ENCODE measurements at places on chromosomes 7 and 10. TPM values are rescaled to one million over a fixed set of nuclear protein-coding genes. Genes with fewer than 3 reads are reported as not detected.

GRCh38 chr7:82548141-82548688 is 104.6 kb upstream of the CACNA2D1 start:
- no peak for DNase-seq

GRCh38 chr7:105677817-105678573 is 96.7 kb upstream of the EFCAB10 start:
- no peak for DNase-seq

DNA sequence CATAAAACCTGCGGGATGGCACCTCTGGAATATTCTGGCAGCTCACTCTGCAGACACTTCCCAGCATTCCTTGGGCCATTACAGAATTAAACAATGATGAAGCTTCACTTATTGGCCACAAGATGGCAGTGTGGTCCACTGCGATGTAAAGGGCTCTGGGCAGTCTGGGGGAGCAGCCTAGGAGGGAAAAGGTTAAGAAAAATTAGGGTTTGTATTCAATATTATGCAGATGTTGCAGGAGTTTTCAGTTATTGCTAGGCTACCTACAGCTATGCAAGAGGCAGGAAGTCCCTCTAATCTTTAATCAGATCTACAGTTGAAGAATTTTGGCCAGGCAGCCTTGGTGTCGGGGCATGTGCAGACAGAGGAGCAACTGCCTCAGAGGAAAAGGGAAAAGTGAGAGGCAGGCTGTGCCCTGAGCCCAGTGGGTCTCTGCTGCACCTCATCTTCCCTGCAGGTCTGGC is 233.2 kb upstream of the PRSS1 start:
- DNase-seq: no peak

GRCh38 chr7:8263048-8263447 is 1.1 kb upstream of the ICA1 start:
- no peak for DNase-seq

DNA sequence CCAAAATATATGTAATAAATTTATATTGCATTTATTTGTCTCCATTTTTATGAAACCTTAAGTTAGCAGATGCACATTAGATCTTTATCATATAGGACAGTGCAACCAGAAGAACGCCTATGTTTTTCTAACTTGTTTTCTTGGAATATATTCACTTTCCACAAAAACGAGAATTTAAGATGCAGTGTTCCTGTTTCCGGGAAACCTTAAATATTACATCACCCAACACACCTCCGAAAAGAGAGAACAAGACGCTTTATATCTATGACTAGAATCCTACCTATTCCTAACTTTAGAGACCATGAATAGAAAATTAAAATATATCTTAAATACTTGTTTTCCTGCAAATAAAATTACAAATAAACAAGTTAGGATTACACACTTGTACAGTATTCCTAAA is 1.9 kb downstream of the EZH2 start:
- DNase-seq: no peak

DNA sequence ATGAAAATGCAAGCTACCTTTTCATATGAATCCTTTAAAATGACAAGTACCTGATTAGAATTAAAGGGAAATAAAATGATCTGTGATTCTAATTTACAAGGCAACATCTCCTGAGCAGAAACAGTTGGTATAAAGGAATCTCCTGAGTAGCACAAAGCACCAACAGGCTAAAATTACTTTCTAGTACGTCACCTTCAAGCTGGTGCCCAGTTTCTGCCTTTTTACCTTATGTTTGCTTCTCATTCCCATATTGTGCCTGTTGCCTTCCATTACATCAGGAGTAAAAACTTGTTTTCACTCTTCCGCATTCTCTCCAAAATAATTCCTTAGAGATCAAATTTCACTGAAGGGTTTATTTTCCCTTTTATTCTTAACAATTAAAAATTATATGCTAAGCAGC is 587.1 kb upstream of the KCND2 start:
- DNase-seq: no peak

DNA sequence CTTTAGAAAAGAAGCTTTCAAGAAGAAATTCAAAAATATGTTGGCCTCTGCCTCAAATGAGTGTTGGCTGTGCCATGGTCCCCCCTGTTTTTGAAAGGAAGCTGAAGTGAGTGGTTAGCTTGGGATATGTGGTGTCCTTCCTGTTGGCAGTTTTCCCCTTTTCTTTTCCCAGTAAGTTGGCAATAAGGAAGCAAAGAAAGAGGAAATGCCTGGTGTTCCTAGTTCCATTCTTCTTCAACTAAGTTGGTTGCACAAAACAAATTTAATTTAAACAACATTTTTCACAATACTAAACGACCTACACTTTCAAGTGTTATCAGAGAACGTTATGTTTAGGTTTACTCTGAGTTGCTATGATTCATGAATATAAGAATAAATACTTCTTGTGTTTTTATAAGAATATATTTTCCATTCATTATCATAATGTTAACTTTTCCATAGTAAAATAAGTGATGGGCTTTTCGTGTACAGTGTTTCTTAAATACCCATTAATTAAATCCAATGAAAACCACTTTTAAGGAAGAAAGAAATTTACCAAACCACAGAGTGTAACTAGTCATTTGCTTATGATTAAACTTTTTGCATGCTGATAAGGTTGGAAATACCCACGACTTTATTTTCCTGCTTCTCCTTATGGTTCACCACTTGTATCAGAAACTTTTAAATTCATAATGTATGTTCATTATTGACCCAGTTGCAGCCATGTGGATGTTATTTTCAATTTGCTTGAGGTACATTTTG is 7.7 kb downstream of the HDAC9 start:
- no peak for DNase-seq

- DNase-seq: no peak
Observed at GRCh38 chr7:16708511-16708910, 45.0 kb upstream of the TSPAN13 start.

DNA sequence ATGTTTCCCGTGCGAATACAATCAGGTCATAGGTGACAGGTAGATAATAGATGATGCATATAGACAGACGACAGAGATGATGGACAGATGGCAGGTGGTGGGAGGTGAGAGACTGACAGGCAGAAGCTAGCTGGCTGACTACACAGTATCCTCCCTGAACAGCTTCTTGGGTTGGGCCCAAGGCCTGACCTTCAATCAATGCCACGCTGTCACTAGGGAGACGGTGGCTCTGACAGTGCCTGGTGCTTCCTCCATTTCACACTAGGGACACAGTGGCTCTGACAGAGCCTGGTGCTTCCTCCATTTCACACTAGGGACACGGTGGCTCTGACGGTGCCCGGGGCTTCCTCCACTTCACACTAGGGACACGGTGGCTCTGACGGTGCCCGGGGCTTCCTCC is 200.1 kb downstream of the DIP2C start:
- DNase-seq: no peak

DNA sequence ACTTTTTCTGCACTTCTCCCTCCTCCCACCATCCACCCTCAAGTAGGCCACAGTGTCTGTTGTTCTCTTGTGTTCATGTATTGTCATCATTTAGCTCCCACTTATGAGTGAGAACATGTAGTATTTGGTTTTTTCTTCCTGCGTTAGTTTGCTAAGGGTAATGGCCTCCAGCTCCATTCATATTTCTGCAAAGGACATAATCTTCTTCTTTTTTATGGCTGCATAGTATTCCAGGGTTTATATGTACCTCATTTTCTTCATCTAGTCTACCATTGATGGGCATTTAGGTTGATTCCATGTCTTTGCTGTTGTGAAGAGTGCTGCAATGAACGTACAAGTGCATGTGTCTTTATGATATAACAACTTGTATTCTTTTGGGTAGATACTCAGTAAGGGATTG is 230.4 kb downstream of the ARL4A start:
- DNase-seq: no peak

DNA sequence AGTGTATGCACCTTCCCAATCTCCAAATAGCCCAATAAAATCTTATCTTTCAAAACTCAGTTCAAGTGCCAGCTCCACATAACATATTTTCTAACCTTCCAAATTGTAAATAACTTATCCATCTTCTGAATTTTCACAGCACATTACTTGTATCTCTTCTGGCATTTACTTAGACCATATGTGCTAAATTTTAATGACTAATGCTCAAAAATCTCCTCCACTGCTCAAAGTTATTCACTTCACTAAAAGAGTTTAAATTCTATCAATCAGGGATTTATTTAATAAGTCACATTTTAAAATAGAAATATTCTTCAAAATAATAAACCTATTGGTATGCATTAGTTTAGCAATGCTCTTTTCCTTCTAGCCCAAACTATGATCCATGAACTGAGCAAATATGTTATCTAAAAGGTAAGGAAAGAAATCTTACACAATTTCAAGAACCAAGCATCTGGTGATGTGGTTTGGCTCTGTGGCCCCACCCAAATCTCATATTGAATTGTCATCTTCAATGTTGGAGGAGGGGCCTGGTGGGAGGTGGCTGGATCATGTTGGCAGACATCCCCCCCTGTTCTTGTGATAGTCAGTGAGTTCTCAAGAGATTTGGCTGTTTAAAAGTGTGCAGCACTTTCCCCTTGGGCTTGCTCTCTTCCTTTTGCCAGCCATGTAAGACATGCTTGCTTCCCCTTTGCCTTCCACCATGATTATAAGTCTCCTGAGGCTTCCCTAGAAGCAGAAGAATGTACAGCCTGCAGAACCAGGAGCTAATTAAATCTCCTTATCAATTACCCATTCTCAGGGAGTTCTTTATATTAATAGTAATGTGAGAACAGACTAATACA is 28.1 kb upstream of the GPR22 start:
- DNase-seq: no peak

DNA sequence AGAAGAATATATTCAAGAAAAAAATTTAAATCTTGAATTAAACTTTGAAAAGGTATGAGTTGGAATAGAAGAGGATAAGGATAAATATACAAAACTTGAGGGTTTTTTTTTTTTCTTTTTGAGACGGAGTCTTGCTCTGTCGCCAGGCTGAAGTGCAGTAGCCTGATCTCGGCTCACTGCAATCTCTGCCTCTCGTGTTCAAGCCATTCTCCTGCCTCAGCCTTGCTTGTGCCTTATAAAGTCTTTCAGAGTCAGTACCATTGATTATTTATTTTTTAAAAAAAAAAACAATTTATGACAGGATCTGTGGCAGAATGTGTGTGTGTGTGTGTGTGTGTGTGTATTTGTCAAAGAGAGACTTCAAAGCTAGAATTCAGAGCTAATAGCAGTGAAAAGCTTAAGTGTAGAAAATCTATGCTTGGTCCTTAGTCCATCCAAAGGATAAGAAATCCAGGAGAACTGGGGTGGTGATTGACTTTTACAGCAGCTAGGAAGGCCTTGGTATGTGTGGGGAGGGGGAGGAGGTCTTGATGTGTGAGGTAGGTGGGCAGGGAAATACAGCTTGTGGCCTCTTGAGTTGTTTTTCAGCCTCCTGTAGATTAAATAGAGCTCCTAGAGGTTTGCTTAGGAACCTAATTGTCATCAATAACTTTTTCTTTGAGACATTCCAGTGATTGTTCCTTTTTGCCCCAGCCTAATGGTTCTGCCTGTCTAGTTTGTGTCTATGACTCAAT is 2.4 kb downstream of the HECTD2 start:
- no peak for DNase-seq

DNA sequence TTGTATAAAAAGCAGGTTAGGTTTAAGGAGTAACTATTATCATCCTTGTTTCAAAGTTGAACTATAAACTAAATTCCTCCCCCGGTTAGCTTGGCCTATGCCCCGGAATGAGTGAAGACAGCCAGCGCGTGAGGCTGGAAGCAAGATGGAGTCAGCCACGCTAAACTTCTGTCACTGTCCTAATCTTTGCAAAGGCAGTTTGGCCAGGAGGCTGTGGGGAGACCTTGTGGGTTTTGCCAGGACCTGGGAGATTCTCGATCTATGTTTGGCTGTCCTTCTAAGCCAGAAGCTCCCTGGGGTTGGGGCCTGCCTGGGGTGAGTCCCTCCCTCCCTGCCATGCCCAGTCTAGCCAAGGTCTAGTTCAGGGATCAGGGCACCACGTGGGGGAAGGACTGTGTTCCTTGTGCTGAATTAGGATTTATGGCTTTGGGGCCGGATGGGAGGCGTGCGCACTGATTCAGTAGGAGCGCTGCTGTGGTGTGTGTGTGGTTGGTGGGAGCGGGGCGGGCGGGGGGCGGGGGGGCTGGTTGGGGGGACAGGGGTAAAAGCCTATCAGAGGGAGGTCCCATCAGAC is 871 bp upstream of the GTF2IRD1 start:
- no peak for DNase-seq

GRCh38 chr10:104416851-104417250 is 63.2 kb downstream of the CFAP58 start:
- DNase-seq: no peak

DNA sequence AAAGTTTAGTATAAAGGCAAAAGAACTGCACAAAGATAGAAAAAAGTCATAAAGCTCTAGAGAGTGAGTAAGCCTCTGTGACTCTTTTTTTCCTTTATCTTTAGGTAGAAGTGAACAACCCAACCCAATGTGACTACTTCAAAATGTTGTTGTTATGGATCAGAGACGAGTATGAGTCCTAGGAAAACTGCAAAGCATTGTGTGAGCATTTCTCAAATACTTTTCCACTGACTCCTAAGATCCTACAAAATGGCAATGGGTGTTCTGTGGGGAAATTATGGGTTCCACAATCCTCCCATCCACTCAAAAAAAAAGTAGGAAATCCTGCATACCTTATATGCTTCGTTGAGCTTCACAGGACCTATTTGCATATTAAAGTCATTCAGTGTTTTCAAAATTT is 177.1 kb downstream of the DGKI start:
- DNase-seq: no peak

GRCh38 chr7:94067047-94067446 is 62.9 kb upstream of the BET1 start:
- no peak for DNase-seq

DNA sequence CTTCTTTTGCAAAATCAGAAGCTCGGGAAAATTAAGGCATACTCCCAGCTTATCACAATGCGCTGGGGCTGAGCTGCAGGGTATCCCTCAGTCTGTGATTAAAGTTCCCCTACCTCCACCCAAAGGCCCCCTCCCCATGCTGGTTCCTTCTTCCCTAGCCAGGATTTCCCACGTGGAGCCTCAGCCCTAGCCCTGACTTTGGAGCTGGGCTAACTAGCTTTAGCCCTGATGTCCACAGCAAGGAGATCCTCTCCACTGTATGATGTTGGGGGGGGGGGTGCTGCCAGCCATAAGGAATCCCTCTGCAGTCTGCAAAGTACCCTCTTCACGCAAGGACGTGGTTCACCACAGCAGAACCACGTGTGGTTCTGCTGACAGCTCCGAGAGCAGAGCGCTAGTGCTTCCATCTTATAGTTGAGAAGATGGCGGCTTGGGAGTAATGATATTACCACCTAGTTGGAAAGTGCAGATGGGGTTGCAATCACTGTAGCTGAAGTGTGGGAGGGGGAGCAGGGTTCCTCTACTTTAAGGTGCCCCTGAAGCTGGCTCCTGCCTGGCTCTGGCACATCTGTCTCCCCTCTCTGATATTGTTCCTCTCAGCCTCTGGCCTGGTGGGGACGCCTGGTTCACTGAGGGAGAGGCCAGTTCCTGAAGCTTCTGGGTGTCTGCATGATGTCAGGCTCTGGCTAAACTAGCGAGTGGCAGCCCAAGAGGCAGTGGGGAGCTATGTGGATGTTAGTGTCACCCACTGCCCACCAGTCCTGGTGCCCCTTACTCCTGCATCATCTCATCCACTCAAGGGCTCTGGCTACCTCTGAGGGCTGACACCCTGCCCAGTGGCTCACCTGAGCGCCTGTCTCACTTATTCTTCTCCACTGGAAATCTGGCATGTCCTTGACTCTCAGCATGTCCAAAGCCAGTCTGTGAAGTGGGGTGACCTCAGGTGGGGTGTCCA is 270.7 kb downstream of the RPS24 start:
- DNase-seq: peak; percentile 47

CPN1 gene
- total RNA-seq: not detected

ABCB1 gene
- total RNA-seq: not detected

SEPHS1 gene
- total RNA-seq: 52.9 TPM

CCL26 gene
- total RNA-seq: not detected

RAB19 gene
- not detected for total RNA-seq

OPN1SW gene
- not detected for total RNA-seq

BTAF1 gene
- 26.7 TPM for total RNA-seq

CLRN3 gene
- not detected for total RNA-seq

KIF20B gene
- total RNA-seq: 7.2 TPM
